ENCODE measurements at places on chromosomes 4 and X. TPM values are rescaled to one million over a fixed set of nuclear protein-coding genes. Genes with fewer than 3 reads are reported as not detected.

The SSX2B gene
- not detected for total RNA-seq

The PNMA6A gene
- total RNA-seq = not detected

The TMEM144 gene
- 0.06 TPM for total RNA-seq

The SPATA4 gene
- not detected for total RNA-seq

The NPNT gene
- total RNA-seq = not detected

The CPE gene
- total RNA-seq = 15.2 TPM

The UGT2B15 gene
- not detected for total RNA-seq

The MTTP gene
- total RNA-seq = not detected

The GAGE12F gene
- total RNA-seq = not detected

The SPIN4 gene
- 13.3 TPM for total RNA-seq

The SUV39H1 gene
- 9.4 TPM for total RNA-seq
